ENCODE measurements at places on chromosomes 11 and 22.
A peak's percentile ranks its signal among the peaks of the same experiment; 100 is the strongest.

- DNase-seq, result no peak
Measured at GRCh38 chr11:106683435-106683834, 334.8 kb downstream of the GUCY1A2 start.

DNA sequence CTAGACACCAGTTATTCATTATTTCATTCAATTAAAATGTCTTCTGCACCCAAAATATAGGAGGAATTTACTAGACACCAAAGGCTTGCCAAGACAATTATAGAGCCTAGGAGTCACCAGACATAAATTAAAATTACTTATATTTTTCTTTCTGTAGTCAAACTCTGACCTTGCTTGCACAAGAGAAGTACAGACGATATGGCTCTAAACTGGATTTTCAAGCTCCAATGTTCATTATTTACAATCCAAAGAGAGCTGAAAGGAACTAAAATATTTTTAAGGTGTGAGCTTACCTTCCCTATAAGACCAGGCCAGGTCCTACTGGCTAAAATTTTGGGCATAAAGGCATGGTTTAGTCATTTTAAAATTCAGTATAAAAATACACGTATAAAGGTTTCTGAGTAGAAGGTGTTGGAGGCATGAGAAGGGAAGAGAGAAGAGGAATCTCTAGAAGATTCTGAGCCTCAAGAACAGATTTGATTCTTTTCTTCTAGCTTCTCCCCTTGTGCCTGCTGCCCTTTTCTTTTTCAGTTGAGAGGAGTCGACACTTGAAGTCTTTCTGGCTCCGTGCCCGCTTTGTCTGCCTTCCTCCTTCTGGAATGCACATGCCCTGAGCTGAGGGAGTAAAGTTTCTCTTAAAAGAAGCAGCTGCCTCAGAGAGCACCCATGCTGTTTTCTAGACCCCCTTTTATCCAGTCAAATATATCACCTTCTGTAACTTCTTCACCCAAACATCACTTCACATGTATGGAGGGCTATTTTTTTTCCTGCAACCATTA, 13.5 kb downstream of the C11orf97 start:
- DNase-seq, result peak; percentile 46

GRCh38 chr11:78399136-78399535, 18.5 kb downstream of the GAB2 start:
- no peak for DNase-seq

DNA sequence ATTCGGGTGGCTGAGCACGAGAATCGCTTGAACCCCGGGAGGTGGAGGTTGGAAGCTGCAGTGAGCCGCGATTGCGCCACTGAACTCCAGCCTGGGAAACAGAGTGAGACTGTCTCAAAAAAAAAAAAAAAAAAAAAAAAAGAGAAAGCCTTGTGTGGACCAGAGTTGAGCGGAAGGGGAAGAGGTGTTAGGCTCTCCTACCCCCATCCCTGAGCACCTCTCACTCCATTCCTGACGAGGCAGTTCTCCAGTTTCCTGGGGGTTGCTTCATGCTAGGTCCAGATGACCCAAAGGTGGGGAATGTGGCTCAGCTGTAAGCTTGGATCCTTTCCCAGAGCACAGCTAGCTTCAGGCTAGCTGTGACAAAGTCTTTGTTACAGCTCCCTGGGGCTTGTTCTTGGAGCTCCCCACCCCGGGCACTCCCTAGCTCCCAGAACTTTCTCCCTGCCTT, 8.8 kb upstream of the DNAL4 start:
- peak; percentile 86 for DNase-seq

GRCh38 chr11:62419314-62419929, 589 bp downstream of the SCGB1A1 start:
- DNase-seq, result no peak

DNA sequence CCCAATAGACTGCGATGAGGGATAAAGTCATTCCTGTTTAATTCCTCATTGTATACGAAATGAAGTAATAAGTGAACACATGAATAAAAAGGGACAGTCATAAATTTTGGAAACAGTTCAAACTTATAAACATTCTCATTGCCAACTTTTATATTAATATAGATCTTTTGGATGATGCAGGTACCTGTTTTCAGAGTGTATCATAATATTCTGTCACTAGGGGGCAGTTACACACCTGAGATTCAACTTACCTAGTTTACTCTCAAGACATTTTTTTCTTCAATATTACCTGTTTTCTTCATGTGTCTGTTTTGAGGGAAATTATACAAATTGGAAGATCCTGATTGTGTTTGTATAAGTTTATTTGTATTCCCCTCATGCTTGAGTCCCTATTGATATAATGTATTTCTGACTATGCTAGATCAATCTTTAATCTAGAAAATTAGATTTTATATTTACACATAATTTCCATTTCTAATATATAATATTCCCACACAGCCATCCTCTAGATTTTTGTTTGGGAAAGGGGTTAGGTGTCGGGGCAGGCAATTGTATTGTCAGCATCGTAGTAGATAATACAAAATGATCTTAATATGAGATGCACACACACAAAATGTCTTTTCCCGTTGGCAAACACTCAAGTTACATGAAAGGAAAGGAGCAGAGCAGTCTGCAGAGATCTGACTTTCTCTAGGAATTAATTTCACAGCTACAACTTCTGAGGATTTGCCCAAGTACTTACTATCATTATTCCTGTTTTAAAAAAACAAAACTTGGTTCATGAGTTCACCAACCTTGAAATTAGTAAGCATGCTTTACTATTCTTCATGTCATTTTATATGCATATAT, 18.4 kb downstream of the FDX1 start:
- DNase-seq, result no peak

GRCh38 chr11:1541474-1542204, 30.4 kb downstream of the DUSP8 start:
- DNase-seq, result no peak

All from astrocyte of the spinal cord (primary cell).